ENCODE measurements at places on chromosomes 6 and 20.

DNA sequence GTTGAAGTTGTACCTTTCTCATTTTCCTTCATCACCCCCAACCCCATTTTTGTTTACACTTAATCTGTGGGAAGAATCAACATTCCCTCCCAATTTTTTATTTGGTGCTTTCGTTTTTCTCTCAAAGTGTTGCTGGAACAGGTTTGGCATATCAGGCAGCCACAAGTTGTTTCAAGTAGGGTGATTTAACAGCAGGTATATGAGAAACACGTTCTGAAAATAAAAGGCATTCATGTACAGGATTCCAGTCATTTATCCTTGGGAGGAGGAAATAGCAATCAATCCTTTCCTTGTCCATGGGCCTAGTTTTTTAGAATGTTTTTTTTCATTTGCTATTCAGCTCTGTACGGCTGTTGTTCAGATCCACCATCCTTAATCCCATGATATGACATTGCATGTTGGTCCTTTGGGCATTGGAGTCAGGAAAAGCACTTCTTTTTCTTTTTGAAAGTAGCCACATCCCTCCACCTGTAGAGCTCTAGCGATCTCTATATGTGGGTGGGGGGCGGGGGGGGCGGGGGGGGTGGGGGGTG is 120.2 kb downstream of the JARID2 start:
- no peak for DNase-seq

DNA sequence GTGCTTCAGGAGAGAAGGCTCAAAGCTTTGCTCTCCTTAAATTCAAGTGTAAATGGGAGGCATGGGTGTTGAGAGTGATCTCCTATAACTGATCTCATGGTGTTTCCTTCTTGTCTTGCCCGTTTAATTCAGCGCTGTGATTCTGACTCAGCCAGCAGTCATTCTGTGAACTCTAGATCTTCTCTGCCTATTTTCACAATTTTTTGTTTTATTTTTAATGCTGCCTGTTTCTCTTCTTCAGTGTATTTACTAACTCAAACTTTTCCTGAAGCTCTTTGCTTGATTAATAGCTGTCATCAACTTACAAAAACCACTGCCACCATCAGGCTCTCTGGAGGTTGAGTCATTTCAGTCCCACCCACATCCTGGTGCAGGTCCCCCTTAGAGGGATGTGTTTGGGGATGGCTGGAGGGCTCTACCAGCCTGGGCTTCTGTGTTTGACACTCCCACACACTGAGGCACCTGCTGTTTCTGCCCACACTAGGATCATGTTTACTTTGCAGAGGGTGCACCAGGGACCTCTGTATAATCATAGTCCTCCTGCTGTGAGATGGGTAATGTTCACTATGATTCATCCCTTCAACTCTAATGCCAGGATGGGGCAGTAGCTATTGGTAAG is 94.0 kb downstream of the SHLD1 start:
- DNase-seq, result no peak

DNA sequence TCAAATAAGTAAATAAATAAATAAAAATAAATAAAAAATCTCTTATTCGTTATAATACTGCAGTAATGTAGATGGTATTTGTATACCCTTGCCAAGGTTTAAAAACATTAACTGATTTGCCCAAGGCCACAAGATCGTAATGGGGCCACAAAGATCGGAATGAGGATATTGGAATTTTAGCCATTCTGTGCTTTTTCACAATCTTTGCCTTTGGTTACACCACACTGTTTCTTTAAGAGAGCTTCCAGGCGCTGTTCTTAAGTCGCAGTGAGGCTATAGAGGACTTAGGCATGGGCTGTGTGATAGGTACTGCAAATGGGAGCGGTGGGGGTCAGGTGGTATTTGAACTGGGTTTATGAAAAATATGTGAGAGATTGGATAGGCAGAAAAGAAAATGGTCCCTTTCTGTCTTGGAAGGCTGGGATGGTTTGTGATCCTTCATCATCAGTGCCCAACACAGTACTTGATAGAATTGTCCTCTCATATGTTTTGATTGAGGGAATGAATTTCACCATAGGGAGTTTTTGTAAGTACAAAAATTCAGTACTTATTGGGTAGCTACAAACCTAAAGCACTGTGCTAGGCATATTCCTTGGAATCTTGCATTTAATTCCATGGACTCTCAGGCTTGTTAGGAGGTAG is 1.4 kb downstream of the NUS1 start:
- DNase-seq, result no peak

- DNase-seq, result no peak
Observed at GRCh38 chr6:133202610-133203343, 38.4 kb upstream of the EYA4 start.

DNA sequence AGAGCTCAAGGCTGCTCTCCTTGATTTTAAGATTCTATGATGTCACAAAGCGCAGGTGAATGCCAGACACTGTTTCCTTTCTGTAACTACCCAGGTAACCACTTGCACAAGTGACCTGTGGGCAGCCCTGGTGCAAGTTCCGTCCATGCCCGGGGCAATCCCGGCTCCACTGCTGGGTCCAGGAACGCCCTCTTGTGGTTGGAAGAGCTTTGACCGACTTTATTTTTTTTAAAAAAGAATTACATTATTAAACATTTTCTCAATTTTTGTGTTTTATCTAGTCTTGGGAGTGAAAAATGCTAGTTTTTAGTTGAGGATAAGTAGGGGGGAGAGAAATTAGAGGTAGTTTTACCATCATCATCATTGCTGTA is 695.2 kb downstream of the QKI start:
- DNase-seq, result no peak

DNA sequence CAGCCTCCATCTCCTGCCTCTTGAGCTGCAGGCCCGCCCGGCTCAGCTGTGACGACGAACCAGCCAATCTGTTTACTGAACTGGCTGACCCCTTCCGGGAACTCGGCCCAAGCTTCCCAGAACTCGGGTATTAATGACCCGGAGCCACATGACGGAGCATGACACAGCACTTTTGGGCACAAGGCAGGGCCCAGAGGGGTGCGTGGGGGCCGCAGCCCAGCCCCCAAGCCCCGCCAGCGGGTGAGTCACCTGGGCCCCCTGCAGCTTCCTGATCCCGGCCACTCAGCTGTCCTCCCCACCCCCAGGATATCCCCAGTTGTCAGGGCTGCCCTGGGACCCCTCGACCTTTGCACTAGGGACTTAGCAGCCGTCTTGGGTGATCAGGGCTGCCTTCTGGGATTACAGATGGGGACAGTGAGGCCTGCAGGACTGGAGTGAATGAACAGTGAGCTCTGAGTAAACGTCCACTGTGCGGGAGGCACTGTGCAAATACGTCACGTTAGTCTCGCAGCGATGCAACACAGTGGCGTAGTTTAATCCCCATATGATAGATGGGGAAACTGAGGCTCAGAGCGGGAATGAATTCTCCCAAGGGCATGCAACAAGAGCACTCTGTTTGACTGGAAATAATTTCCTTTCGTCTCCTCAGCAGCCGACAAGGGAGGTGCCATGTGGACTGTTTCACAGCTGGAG is 102.1 kb downstream of the CEBPB start:
- no peak for DNase-seq

- DNase-seq, result peak; percentile 2
Observed at GRCh38 chr6:38997128-38997761, 51.3 kb upstream of the GLP1R start.

DNA sequence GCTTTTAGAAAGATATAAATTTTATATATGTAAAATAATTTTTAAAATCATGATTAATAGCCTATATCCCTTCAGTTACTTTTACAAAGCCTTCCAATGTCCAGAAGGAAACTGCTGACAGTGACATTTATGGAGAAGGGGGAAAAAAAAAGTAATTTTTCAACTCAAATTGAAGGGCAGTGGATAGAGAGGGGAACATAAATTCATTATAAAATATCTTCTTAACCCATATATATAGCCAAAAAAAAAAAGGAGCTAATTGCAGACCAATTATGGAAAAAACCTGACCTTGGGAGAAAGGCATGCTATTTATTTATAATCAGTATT is 392.9 kb downstream of the PLCB1 start:
- no peak for DNase-seq

DNA sequence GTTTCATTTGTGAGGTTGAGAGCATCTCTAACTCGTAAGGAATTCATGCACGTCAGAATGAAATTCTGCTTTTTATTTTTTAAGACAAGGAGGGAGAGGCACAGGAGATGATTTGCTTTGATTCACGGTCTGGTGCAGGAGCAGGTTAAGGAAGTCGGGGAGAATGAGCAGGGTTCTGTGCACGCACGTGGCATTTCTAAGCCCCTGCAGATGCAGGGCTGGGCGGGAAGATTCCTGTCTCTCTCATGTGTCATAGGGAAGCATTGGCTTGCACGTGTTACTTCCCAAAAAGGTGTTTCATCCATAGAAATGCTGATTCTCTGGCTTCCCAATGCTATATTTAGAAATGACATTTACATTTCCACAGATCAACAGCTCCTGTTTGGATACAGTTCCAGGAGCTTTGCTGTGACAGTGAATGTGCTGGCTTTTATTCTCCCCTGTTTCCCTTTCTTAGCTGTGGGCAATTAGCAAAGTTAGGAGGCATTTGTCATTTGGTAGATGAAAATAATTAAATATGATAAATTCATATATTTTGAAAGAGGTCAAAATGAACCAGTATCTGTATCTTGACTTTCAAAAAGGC is 119.7 kb upstream of the ZFP64 start:
- DNase-seq, result no peak
